ENCODE measurements at places on chromosomes 12 and 14. TPM values are rescaled to one million over a fixed set of nuclear protein-coding genes. Genes with fewer than 3 reads are reported as not detected.
A peak's percentile ranks its signal among the peaks of the same experiment; 100 is the strongest.

DNA sequence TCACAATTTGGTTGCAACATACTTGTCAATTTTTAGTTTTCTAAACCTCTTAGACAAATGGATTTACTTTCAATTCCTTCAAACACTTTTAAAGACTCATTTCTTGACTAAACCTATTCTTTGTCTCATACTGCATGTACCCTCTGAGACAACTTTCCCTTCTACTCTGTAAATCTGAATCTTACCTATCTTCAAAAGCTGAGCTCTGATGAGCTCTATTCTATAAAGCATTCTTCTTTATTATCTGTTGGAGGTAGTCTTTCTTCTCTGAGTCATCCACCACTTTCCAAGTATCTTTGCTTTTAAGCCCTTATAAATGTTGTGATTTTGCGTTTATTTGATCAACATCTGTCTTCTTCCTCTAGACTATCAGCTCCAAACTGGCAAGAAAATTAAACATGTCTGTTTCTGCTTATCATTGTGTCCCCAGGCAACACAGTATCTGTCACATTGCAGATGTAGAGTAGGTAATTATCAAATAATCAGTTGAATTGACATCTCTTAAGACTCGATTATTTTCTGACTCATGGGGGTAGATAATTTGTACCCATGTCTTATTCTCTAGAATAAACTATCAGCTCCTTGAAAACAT lies 265.6 kb upstream of the FAR2 start:
- H3K27me3 ChIP-seq: no peaks in the 10 kb centered on the region
- no peak overlapping the region for H3K27ac ChIP-seq
- no peaks in the 10 kb centered on the region for H3K36me3 ChIP-seq
- H3K4me3 ChIP-seq: no peak overlapping the region
- no peaks in the 10 kb centered on the region for H3K4me1 ChIP-seq

- no peaks in the 10 kb centered on the region for H3K27me3 ChIP-seq
- H3K4me1 ChIP-seq: peaks cover 25% of the 10 kb centered on the region
- DNase-seq: no peak
- H3K36me3 ChIP-seq: no peaks in the 10 kb centered on the region
These were observed 321 bp upstream of the USP30 start for GRCh38 chr12:109052097-109052413.

DNA sequence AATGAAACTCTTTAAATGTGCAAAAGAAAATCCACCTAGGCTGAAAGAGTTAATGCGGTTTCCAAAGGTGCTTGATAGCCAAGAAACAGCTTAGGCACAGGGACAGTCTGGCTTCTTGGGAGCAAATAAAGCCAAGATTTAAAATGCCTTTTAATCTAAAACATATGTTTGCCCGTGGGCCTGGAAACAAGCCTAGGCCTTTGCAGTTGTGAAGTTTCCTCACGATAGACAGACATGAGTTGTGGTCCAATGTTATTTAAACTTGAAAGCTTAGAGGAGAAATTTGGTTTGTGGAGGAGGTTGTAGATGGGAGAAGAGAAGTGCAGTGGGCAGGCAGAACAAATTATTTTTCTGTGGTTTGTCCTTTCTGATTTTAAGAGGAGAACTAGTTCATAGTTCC lies 29.8 kb downstream of the PROX2 start:
- no peak overlapping the region for H3K4me3 ChIP-seq
- peak; percentile 32 for DNase-seq
- no peaks in the 10 kb centered on the region for H3K4me1 ChIP-seq
- H3K27ac ChIP-seq: no peak overlapping the region
- peaks cover 3% of the 10 kb centered on the region for H3K36me3 ChIP-seq

- H3K4me1 ChIP-seq: no peaks in the 10 kb centered on the region
- H3K36me3 ChIP-seq: no peaks in the 10 kb centered on the region
- no peak overlapping the region for H3K4me3 ChIP-seq
- no peak for DNase-seq
- no peaks in the 10 kb centered on the region for H3K27me3 ChIP-seq
- H3K27ac ChIP-seq: no peak overlapping the region
These were observed 122.7 kb upstream of the IGF1 start for GRCh38 chr12:102603021-102603420.

DNA sequence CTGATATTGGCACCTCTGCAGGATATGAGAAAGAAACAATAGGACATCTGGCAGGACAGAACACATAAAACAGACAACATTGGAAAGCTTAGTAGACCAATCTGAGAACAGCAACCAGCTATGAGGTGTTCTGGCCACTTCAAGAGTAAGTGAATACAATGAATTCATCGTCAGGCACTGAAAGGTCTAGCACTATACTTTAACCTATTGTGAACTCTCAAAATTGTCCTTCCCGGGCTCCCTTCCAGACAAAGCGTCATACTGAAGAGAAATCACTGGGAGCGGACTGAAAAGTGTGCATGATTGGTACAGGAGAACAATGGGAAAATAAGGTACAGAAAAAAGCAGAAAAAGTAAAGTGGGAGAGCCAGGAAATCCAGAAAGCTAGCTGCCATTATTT lies 75.8 kb downstream of the LRP6 start:
- H3K27ac ChIP-seq: no peak overlapping the region
- H3K36me3 ChIP-seq: no peaks in the 10 kb centered on the region
- DNase-seq: no peak
- H3K4me1 ChIP-seq: peaks cover 11% of the 10 kb centered on the region
- no peaks in the 10 kb centered on the region for H3K27me3 ChIP-seq
- no peak overlapping the region for H3K4me3 ChIP-seq

GRCh38 chr14:91065266-91065665 lies 4.8 kb upstream of the RPS6KA5 start:
- H3K4me3 ChIP-seq: no peak overlapping the region
- no peak overlapping the region for H3K27ac ChIP-seq
- H3K27me3 ChIP-seq: no peaks in the 10 kb centered on the region
- no peak for DNase-seq

- H3K27ac ChIP-seq: no peak overlapping the region
- peaks cover 12% of the 10 kb centered on the region for H3K36me3 ChIP-seq
- H3K27me3 ChIP-seq: no peaks in the 10 kb centered on the region
- H3K4me1 ChIP-seq: peaks cover 24% of the 10 kb centered on the region
- H3K4me3 ChIP-seq: no peak overlapping the region
These were observed 115.4 kb upstream of the OVCH1 start for GRCh38 chr12:29612912-29613311.

GRCh38 chr14:85947461-85948139 lies 417.7 kb downstream of the FLRT2 start:
- H3K27ac ChIP-seq: no peak overlapping the region
- no peak for DNase-seq
- no peaks in the 10 kb centered on the region for H3K27me3 ChIP-seq
- H3K36me3 ChIP-seq: no peaks in the 10 kb centered on the region
- H3K4me1 ChIP-seq: no peaks in the 10 kb centered on the region
- H3K4me3 ChIP-seq: no peak overlapping the region

DNA sequence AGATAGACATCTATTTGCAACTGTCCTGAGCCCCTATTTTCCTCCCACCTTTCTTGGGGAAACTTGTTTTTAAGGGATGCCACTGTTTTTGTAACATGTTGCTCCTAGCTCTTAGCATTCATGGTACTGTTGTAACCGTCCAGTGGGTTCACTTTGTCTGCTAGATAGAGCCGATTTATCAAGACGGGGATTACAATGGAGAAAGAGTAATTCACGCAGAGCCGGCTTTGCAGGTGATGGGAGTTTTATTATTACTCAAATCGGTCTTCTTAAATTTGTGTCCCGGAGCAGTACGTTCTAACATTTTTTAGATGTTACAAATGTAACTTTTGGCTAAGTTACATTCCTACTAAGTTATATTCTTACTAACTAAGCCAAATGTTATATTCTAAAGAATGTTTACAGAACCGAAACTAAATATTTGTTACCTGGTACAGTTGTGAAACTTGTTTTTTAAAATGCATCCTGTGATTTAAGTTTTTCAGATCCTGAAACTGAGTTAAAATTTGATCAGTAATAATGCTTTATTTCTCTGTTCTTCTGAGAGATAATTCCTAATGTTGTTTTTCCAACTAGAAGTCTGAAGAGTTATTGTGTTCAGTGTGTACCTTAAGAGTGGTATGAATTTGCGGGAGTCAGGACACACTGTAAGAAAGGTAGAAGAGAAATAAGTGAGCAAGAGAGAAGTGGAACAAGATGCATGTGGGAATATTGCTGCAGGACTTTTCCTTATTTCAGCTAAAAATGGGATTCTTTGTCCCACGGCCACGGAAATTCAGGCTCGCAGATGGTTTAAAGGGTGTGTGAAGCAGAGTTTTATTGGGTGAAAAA lies 20.6 kb upstream of the CLEC2D start:
- no peaks in the 10 kb centered on the region for H3K27me3 ChIP-seq
- peaks cover 45% of the 10 kb centered on the region for H3K4me1 ChIP-seq
- peak overlapping the region; percentile 95 for H3K27ac ChIP-seq
- DNase-seq: no peak
- H3K4me3 ChIP-seq: peak overlapping the region; percentile 78
- H3K36me3 ChIP-seq: peaks cover 5% of the 10 kb centered on the region

DNA sequence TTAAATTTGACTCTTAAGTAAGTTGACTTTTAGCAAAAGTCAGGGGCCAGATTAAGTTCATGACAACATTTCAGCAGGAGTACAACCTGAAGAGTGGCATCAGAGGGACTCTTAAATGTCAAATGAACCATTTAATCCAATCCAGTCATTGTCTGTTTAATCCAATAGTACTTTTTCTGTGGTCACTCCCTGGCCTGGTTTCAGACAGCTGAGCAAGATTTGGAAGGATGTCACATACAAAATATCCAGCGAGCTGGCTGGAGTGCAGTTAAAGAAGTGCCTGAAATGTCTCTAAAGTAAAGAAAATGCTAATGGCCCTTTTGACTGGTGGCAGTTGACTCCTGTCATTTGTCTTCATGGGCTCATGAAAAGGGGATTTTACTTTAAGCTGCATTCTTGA lies 1082.1 kb downstream of the AACS start:
- no peak overlapping the region for H3K4me3 ChIP-seq
- no peaks in the 10 kb centered on the region for H3K4me1 ChIP-seq
- no peak for DNase-seq
- no peaks in the 10 kb centered on the region for H3K27me3 ChIP-seq

- H3K4me3 ChIP-seq: peak overlapping the region; percentile 54
- no peak overlapping the region for H3K27ac ChIP-seq
- peaks cover 26% of the 10 kb centered on the region for H3K4me1 ChIP-seq
- H3K36me3 ChIP-seq: no peaks in the 10 kb centered on the region
These were observed 6.2 kb downstream of the AMN start for GRCh38 chr14:102928412-102929240.

DNA sequence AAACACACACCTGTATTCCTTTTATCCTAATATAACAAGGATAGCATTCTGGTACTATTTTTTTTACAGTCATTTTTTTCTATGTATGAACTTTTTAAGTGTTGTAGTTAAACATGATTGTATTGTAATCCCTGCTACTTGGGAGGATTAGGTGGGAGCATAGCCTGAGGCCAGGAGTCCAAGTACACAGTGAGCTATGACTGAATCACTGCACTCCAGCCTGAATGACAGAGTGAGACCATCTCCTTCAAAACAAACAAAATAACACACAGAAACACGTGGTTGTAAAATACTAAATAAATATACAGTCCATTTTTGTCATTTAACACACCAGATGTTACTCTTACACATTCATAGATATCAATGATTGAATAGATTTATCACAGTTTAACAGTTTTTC lies 56.9 kb downstream of the MAP4K5 start:
- no peak overlapping the region for H3K4me3 ChIP-seq
- peaks cover 54% of the 10 kb centered on the region for H3K36me3 ChIP-seq
- no peak overlapping the region for H3K27ac ChIP-seq
- H3K27me3 ChIP-seq: no peaks in the 10 kb centered on the region

DNA sequence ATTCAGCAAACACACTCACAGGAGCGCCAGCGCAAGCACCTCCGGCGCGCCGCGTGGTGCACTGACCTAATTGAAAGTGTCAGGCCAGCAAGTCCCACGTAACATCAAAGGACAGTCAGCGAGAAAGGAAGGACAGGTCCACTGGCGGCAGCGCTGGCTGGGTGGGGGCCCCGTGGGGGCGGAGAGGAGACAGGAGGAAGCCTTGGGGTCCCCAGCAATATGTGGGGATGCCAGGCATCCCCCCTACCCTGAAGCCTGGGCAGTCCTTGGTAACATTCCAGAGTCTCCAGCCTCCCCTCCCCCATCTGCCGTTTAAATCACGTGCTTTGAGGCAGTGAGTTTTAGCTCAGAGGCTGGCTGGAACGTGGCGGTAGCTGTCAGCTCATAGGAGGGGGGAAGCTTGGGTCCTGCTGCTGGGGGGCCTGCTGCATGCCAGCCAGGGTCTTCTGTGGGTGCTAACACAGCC lies 159.2 kb downstream of the CALM1 start:
- peak; percentile 71 for DNase-seq
- H3K4me3 ChIP-seq: no peak overlapping the region
- peaks cover 33% of the 10 kb centered on the region for H3K4me1 ChIP-seq
- H3K36me3 ChIP-seq: no peaks in the 10 kb centered on the region
- H3K27ac ChIP-seq: peak overlapping the region; percentile 75

- no peak overlapping the region for H3K4me3 ChIP-seq
- H3K36me3 ChIP-seq: no peaks in the 10 kb centered on the region
- H3K27ac ChIP-seq: no peak overlapping the region
- no peaks in the 10 kb centered on the region for H3K4me1 ChIP-seq
These were observed 7.7 kb downstream of the PPP4R4 start for GRCh38 chr14:94181835-94182234.

- no peaks in the 10 kb centered on the region for H3K4me1 ChIP-seq
- no peaks in the 10 kb centered on the region for H3K27me3 ChIP-seq
- DNase-seq: peak; percentile 33
- no peaks in the 10 kb centered on the region for H3K36me3 ChIP-seq
- no peak overlapping the region for H3K4me3 ChIP-seq
- no peak overlapping the region for H3K27ac ChIP-seq
These were observed 116.5 kb downstream of the GPHN start for GRCh38 chr14:66624336-66624937.

DNA sequence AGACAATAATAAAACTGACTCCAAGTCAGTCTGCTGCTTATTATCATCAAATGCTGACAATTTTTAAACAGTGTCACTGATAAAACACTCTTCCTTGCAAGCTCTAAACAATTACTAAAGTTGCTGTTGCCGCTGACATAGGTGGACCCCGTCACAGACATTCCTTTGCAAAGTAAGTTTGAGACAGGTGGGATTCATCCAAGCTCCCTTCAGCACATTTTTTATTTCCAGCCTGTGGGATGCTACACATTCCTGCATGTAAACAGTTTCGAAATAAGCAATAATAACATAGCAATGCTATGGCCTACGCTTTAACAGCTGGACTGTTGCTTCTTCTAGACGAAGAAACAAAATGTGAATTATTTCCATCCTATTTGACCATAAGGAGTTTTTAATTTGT lies 85.4 kb upstream of the HIF1A start:
- H3K4me3 ChIP-seq: no peak overlapping the region
- H3K27ac ChIP-seq: no peak overlapping the region
- H3K27me3 ChIP-seq: no peaks in the 10 kb centered on the region
- DNase-seq: no peak
- peaks cover 13% of the 10 kb centered on the region for H3K4me1 ChIP-seq

DNA sequence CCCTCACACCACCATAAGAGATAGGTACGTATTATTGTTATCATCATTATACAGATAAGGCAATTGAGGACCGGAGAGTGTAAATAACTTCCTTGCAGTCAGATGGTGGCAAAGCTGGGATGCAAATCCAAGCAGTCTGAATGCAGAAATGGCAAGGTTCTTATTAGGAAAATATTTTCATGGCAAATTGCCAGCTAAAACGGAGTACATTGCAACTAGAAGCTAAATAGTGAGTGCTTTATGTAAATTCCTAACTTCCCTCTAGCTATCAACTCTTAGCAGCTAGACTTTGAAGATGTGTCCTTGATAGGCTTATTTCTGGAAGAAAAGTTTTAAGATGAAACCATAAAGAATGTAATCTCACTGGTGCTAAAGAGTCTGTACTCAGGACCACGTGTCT lies 323.9 kb upstream of the DIO2 start:
- H3K4me3 ChIP-seq: no peak overlapping the region
- no peaks in the 10 kb centered on the region for H3K36me3 ChIP-seq
- no peaks in the 10 kb centered on the region for H3K27me3 ChIP-seq
- H3K4me1 ChIP-seq: no peaks in the 10 kb centered on the region

RNASE13 gene
- total RNA-seq: not detected

ASB2 gene
- total RNA-seq: 411 TPM

RDH16 gene
- total RNA-seq: 0.54 TPM

FAM186B gene
- total RNA-seq: 0.23 TPM

KLHL33 gene
- total RNA-seq: 0.29 TPM

NPFF gene
- total RNA-seq: not detected
